ENCODE measurements at places on chromosomes 2 and 18.

DNA sequence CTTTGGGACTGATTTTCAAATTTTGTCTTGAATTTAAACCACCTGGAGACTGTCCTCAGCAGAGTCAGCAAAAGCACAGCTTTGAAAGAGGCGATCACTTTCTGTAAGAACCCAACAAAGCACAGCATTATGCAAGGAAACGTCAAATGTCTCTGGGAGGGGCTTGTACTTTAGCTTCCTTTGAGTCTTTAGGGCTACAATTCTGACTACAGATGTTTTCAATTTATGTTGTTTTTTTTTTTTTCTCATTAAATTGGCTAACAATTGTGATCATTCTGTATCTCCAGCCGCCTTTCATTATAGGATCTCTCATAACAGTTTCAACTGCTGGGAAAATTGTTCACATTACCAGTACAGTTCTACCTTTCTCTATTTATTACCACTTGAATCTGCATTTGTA lies 48.3 kb downstream of the COL3A1 start:
- no peak for DNase-seq

- no peak for DNase-seq
Measured at GRCh38 chr18:26225022-26225693, 1.1 kb upstream of the TAF4B start.

- no peak for DNase-seq
Measured at GRCh38 chr2:239722760-239723470, 302.2 kb downstream of the NDUFA10 start.

DNA sequence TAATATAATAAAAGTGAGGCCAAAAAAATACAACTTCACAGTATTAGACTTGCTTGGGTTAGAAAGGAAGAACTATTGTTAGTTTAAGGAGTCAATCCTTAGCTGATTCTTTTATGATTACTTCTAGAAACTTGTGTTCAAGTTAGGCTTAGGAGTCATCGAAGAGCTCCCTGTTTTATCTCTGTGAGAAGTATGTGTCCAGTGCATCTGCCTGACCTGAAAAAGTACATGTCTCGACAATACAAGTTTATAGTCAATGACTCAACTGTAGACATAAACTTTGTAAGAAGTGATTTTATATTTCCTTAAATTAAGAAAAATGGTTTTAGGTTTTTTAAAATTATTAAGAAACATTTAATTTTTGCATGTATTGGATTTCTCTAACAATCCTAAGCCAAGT lies 571.2 kb downstream of the ZEB2 start:
- no peak for DNase-seq

DNA sequence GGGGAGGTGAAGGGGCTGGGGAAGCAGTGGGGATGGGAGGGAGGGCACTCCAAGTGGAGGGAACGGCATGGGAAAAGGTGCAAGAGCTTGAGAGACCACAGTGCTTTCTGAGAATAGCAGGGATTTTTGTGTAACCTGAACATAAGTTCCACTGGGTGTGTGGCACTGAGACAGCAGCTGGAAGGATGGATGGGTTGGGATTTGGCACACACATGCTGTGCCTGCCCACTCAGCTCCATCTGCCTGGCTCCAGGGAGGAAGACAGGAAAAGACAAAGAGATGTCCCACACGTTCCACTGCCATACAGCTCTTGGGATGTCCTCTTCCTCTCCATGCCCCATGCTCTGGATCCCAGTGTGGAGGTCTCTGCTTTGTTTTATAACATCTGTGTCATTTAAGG lies 114.1 kb upstream of the TEX51 start:
- no peak for DNase-seq

GRCh38 chr18:22913861-22914260 lies 19.3 kb upstream of the RBBP8 start:
- no peak for DNase-seq

DNA sequence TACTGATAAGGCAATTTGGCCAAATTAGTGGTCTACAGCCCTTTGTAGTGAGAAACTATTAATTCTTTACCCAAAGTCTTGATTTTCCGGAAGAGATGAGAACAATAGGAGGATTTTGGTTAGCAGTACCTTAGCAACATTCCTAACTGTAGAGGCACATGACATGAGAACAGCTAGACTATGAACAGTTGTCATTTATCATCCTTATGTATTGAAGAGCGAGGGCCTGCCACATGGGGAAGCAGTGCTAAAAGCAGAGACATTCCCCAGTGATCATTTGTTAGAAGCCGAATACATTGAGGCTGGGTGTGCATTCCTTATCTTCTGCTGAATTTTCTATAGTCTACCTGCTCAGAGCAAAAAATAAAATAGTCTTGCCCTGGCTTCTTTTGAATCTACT lies 65.2 kb downstream of the RBBP8 start:
- DNase-seq = no peak

GRCh38 chr2:19504400-19505198 lies 146.2 kb upstream of the OSR1 start:
- DNase-seq = no peak

GRCh38 chr2:218218268-218219185 lies 1.5 kb downstream of the ARPC2 start:
- no peak for DNase-seq

DNA sequence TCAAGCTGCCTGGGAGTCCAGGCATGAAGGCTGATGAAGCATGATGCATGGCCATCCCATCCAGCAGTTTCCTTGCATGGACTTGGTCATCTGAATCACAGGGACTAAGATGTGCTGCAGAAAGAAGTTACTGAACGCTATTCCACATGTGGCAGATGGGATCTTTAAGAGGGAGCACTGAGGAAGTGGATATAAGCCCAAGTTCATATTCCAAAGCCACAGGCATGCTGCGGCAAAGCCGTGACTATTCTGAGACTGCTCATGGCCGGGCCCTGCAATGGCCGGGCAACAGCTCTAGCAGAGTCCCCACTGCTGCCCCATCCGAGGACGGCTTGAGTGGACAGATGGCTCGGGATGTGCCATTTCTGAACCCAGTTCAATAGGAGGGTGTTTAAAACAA lies 61.5 kb downstream of the STPG4 start:
- DNase-seq = no peak

- DNase-seq = no peak
Measured at GRCh38 chr2:174158003-174158402, 90.3 kb downstream of the OLA1 start.

DNA sequence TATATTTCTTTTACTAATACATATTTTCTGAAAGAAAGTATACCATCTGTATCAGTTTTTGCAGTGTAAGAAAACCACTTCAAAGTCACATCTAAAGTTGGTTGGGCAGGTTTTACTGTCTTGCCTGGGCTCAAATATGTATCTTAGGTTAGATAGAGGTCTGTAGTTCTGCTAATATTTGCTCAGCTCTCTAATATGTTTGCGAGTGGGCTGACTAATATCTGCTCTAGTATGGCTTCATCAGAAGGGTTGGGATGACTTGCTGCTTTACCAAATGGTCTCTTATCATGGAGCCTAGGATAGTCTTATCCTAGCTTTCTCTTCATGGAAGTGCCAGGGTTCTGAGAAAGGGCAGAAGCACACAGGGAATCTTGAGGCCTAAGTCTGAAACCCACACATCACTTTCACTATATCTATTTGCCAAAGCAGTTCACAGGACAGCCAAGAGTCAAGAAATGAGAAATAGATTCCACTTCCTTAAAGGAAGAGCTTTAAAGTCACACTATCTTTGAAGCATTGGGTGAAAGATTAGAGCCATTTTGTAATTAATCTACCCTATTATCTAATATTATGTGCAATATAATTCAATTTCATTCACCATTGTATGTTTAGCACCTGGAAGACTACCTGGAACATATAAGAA lies 610.0 kb downstream of the KCNJ3 start:
- no peak for DNase-seq

DNA sequence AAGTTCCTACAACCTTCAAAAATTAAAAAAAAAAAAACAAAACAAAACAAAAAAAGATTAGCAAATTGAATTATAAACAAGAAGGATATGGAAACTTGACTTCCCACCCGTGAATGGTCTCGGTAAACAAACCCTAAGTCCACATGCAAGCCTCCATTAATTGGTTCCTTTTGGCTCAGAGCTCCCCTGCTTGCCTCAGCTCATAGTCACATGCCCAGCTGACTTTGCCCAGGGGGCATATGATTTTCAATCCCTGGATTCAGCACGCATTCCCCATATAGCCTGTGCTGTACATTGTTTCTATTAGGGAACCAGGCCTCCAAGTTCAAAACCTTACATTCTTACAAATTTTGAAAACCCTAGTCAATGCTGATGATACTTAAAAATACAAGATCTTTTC lies 95.0 kb downstream of the PID1 start:
- no peak for DNase-seq

GRCh38 chr2:48607307-48608014 lies 10.2 kb upstream of the GTF2A1L start:
- DNase-seq = no peak

DNA sequence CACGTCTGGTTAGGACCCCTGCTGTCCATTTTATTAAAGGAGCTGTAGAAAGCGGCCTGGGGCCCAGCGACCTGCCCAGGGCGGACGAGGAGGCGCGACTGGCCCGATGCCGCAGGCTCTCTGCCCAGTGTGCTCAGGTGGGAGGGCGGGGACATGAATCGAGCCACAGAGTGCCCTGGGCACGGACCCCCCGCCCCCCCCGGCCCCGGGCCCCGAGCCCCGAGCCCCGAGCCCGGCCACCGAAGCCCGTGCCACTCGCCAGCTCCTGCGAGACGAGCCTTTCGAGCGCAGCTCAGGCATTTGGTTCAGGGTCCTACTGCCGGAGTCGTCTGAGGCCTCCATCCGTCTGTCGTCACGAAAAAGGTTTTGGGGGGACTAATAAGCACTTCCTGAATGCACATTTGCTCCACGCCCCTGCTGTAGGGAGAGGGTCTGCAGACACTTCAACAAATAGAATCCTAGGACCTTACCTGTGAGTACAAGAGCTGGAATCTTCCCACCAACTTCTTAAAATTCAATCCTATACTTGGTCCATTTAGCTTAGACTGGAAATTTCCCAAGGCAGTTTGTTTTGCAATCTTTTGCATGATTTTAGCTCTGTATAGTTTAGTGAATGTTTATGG lies 602 bp upstream of the ADAM17 start:
- DNase-seq = no peak

DNA sequence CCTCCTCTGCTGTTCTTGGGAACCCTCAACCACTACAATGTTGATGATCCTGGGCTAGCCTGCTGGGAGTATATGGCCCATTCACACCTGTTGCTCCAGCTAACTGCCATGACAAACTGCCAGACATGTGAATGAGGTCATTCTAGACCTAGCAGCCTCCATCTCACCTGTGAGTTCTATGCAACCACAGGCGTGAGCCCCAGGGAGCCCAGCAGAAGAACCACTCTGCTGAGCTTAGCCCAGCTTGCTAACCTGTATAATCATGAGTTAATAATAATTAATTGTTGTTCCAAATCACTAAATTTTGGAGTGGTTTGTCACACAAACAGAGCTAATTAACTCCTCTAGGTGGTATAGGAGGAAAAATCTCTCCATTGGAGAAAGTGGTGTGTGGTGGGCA lies 24.7 kb upstream of the CELF4 start:
- no peak for DNase-seq

DNA sequence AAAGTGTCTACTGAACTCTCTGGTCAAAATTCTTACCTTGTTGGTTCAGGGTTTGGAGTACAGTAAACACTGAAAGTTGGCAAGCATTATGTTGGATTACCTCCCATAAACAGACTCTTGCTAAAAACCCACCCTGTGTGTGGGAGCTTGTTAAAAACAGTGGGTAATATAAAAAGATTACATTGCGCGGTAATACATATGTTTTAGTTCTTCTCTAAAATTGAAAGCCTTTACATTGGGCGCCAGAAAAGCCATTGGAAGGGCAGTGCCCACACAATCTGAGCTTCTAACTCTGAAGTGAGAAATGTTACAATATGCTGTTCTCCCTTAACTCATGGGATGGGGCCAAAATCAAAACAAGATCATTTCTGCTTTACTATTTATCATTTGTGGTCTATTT lies 510.7 kb downstream of the CNTNAP5 start:
- no peak for DNase-seq

GRCh38 chr2:41851554-41851953 lies 196.3 kb upstream of the PKDCC start:
- DNase-seq = no peak

- no peak for DNase-seq
Measured at GRCh38 chr2:48738806-48739205, 16.7 kb downstream of the LHCGR start.

DNA sequence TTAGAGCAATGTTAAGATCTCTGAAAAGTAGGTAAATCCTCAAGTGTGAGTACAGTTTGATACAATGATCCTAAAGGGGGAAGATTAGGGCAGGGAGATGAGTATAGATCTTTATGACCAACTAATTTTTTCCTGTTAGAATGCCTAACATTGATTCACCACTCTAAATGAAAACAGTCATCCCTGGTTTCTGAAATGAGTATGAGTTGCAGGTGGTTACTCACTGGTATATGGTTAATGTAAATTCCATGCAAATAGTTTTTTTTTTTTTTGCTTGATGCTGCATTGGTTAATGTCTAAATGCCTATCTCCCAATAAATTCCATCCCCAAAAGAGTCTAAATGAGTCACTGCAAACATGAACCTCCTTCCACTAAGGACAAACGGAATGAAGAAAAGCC lies 55.0 kb upstream of the SERPINB2 start:
- no peak for DNase-seq

- DNase-seq = no peak
Measured at GRCh38 chr2:19860022-19860421, 41.8 kb downstream of the TTC32 start.

GRCh38 chr2:181657379-181657778 lies 474 bp upstream of the CERKL start:
- no peak for DNase-seq

DNA sequence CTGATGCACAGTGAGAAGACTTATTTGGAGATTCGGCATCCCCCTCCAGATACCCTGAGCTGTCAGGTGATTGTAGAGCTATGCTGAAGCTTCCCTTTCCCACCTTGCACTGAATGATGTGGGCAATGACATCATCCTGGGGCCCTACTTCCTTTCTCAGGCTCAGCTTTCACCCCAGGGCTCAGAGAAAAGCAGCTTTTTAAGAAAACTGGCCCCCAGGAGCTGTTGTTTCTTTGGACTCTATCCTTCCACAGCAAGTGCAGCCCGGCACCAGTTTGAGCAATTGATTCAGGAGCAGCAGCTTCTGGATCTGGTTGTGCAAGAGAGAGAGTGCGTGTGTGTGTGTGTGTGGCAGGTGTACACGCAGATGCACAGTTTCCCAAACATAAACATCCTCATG lies 251.3 kb downstream of the ANAPC1 start:
- no peak for DNase-seq

Data from GM12892 (cell line).